ENCODE measurements at places on chromosomes 2 and 18.

DNA sequence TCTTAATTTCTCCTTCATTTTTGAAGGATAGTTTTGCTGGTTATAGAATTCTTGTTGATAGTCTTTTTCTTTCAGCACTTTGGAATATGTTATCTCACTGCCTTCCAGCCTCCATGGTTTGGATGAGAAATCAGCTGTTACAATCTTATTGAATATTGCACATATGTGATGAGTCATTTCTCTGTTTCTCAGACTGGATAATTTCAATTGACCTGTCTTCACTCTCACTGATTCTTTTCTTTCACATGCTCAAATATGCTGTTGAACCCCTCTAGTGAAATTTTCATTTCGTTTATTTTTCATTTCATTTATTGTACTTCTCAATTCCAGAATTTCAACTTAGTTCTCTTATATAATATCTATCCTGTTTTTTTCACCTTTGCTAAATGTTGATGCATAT lies 22.2 kb downstream of the PDK1 start:
- no peak for DNase-seq

DNA sequence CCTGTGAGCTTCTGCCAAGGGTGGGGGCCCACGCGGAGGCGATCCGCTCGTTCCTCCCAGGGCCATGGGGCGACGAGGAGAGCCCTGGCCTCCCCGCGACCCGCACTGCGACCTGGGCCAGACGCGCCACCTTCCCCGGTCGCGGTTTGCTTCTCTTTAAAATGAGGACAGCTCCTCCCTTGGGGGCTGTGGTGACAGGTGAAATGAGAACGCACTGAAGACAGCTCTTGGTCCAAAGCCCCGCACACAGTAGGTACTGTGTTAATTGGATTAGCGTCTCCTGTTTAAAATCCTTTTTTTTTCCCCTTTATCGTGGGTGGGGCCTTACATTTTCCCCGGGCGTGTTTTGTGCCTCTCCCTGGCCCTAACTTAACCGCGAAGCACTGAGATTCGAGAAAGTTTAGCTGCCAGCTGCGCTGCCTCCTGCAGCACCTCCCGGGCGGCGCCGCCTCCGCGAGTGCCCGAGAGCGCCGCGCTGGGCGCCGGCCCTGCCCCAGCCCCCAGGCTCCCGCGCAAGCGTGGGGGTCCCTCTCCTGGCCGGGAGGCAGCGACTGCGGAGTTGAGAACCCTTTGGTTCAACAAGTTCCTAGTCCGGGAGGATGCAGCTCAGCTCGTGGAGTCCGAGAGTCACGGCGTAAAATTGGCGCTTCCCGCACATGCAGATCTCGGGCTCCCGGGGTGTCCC lies 1.1 kb downstream of the HPCAL1 start:
- no peak for DNase-seq

GRCh38 chr2:83827618-83828017 lies 631.5 kb downstream of the SUCLG1 start:
- DNase-seq: no peak

DNA sequence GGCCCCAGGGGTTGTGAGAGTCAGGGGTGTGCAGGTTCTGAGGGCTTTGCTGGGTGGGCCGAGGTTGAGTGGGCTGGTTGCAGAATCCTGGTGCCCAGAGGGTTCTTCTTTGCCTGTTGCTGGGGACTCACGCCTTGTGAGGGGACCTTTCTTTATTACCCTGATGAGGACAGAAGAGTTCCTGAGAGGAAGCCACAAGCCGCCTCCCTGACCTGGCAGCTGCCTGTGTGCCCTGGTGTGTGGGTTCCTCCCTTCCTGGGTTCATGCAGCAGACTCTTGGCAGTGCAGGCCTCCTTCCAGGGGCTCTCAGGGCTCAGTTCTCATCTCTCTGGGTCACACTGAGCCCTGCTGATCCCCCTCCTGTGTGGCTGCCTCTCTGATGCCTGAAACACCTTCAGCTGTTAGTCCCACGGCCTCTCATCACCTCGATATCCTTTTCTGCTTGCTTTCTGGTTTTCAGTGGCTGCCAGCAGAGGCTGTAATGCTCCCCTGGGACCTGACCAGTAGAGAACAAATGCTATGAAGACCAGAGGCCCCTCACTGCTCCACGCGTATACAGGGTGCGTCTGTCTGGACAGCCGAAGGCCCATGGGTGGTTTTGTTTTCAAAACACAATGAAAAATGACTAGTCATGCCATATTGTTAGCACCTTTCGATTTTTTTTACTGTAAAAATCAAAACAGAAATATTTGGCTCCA lies 191.3 kb downstream of the AGAP1 start:
- no peak for DNase-seq

DNA sequence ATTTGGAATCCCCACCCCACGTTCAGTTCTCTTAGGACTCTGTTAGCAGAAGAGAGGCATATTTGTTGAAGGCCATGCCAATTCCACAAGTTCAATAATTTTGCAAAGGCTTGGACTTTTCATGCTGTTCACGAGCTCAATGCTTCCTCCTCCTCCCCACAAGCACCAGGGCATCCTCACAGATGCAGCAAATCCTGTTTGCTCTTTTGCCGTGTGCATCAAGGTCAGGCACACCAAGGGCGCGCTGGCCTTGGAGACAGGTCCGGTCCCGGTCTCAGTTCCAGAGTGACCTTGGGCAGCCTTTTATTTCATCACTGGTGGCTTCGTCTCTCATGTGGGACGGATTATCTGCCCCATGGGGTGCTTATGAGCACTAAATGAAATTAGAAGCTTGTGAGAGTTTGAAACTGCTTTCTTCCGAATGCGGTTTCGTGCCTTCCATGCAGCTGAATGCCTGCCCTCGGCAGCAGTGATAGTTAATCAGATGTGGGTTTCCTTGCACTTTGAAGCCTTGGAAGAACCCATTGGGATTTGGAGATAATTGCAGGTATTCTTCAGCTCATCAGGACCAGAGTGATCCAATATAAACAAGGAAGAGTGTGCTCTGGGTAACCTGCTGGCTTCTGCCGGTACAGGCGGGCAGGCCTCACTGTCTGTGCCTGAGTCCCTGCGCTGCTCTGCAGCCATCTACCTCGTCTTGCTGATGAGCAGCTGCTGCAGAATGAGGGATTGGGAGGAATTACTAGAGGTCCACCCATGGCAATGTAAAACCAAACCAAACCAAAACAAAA lies 140.8 kb downstream of the SH3BP4 start:
- DNase-seq: no peak

DNA sequence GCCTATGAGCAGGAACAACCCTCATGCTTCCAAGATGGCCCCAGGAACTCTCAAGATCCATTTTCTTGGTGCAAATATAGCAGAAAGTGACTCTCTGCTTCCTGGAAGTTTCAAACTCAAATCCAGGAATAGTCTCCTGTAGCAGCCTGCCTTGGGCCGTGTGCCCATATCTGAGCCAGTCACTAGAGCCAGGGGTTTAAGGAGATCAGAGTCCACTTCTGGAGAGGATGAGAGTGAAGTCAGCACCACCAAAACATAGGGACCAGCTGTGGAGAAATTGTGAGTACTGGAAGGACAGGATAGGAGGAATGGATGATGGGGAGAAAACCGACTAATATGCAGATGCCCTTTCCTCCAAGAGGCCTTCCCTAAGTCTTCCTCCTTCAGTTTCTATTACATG lies 33.2 kb downstream of the PSD4 start:
- no peak for DNase-seq

- DNase-seq: no peak
Observed at GRCh38 chr18:77133051-77133834, 660 bp upstream of the MBP start.

GRCh38 chr2:173984866-173985604 lies 19.9 kb upstream of the SP3 start:
- DNase-seq: no peak
